H54 (cell line): ENCODE measurements at places on chromosomes 6 and 20.

GRCh38 chr6:28105245-28105639 lies 19.2 kb upstream of the ZSCAN16 start:
- peak; percentile 14 for DNase-seq

GRCh38 chr6:125370343-125370742 lies 68.6 kb upstream of the HDDC2 start:
- DNase-seq: no peak

- no peak for DNase-seq
Observed at GRCh38 chr6:90083891-90084290, 189.6 kb downstream of the GJA10 start.

DNA sequence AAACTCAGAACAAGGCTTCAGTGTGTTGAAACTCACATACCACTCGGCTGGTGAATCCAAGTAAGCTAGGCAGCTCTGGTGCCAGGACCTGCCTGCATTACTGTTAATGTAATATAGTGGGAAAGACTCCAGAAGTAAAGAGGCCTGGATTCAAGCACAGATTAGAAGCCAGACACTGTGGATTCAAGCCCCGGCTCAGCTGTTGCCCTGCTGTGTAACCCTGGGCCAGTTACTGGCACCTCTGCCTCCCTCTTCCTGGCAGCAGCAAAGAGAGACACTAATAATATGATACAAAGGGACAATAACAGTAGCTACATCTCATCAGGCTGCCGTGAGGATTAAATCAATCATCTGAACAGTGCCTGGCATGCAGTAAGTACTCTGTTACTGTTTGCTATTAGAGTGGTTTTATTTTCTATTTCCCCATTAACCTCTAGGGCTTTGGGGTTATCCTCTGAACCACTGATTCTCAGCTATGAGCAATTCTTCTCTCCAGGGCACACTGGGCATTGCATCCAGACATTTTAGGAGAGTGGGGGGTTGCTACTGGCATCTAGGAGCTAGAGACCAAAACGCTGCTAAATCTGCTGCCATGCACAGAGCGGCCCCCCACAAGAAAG lies 92.9 kb downstream of the ZMYND8 start:
- no peak for DNase-seq

DNA sequence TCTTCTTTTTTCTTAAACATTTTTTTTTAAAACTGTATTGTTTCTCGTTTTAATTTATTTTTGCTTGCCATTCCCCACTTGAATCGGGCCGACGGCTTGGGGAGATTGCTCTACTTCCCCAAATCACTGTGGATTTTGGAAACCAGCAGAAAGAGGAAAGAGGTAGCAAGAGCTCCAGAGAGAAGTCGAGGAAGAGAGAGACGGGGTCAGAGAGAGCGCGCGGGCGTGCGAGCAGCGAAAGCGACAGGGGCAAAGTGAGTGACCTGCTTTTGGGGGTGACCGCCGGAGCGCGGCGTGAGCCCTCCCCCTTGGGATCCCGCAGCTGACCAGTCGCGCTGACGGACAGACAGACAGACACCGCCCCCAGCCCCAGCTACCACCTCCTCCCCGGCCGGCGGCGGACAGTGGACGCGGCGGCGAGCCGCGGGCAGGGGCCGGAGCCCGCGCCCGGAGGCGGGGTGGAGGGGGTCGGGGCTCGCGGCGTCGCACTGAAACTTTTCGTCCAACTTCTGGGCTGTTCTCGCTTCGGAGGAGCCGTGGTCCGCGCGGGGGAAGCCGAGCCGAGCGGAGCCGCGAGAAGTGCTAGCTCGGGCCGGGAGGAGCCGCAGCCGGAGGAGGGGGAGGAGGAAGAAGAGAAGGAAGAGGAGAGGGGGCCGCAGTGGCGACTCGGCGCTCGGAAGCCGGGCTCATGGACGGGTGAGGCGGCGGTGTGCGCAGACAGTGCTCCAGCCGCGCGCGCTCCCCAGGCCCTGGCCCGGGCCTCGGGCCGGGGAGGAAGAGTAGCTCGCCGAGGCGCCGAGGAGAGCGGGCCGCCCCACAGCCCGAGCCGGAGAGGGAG lies 580 bp downstream of the VEGFA start:
- peak; percentile 89 for DNase-seq

DNA sequence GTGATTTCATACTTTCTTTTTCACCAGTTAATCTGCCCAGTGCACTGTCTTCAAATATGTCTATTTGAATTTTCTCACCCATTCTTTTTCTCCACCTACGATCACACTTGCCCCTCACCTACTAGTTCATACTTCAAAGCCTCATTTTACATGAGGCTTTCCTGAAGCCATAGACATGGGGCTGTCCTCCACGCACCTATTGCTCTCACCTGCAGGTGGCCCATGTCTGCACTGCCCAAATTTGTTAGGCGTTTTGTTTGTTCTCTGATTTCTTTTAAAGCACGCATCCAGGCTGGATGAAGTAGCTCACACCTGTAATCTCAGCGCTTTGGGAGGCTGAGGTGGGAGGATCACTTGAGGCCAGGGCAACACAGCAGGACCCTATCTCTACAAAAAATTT lies 106.8 kb upstream of the RIPOR2 start:
- DNase-seq: no peak

DNA sequence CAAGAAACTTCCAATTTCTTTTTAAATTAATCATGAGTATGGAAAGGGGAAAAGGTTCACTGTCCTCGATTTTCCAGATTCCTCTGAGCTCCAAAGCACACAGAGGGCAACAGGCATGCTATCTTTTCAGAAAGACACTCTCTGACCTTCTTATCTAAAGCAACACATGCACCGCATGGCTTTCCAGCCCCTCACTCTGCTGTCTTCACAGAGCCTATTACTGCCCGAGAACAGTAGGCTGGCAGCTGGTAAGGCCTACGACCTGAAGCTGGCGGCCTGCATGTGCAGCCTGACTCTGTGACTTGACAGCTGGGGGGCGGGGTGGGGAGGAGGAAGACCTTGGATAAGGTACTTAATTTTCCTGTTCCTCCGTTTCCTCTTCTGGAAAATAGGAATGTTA lies 86.3 kb downstream of the ELOVL4 start:
- no peak for DNase-seq

DNA sequence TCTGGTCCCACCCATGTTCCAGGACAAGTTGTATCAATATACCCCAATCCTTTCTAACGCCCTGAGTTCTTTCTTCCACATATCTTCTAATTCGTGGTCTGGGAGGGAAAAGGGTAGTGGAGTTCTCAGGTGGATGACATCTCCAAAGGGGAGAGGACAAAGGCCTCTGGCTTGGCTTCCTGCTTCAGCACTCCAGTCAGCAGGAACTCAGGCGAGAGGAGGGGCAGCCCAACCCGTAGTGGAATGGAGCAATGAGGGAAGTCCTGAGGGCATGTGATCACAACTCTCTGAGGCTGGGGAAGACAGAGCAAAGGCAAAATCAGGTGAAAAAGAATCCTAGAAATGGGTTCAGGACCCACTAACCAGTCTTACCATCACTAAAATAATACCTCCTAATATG lies 9.6 kb upstream of the NRM start:
- no peak for DNase-seq

GRCh38 chr6:106886922-106887797 lies 87.4 kb downstream of the CD24 start:
- no peak for DNase-seq

DNA sequence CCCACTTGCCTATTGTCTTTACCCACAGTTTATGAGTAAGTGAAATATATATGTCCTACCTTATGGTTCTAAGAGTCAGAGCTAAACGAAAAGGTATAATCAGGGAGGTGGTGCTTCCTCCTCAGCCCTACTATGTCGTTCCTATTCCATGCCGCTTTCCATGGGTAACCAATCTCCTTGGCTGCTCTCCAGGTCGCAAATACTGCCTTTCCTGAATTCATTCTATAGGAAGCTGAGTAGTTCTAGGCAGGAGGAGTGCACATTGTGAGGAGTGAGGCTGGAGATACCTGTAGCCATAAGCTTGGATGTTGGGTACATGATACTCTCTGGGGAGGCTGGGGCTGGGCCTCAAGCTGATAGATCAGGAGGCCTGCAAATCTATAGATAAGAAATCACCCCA lies 5.8 kb downstream of the IL20RA start:
- DNase-seq: no peak

DNA sequence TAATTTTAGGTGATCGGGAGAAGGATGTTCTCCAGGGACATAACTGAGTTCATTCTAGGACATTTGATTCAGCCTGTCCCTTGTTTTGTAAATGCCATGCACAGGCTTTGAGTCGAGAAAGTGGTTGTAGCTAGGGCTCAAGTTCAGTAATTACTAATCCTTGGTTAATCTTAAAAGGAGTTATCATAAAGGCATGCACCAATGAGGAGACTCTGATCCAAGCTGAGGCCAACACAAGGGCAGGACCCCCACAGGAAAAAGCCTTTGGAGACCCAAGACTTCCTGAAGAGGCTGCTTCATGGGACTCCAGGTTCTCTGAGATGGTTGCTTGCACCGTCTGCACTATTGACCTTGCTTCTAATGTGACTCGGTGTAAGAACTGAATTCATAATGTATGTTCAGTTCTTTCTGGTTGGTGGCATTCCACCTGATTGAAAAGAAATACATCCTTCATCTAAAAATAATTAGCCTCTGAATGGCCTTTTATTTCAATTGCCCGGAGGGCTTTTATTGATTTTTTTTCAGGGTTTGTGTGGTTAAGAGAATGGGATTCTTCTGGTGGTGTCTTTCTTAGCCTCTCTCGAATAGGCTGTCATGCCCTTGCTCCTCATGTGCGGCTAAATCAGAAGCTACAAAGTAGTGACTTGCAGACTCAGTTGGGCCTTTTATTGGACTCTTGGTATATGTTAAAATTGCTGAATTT lies 201.7 kb upstream of the PLCB4 start:
- DNase-seq: no peak

- no peak for DNase-seq
Observed at GRCh38 chr6:39923394-39923793, 10.9 kb downstream of the MOCS1 start.

DNA sequence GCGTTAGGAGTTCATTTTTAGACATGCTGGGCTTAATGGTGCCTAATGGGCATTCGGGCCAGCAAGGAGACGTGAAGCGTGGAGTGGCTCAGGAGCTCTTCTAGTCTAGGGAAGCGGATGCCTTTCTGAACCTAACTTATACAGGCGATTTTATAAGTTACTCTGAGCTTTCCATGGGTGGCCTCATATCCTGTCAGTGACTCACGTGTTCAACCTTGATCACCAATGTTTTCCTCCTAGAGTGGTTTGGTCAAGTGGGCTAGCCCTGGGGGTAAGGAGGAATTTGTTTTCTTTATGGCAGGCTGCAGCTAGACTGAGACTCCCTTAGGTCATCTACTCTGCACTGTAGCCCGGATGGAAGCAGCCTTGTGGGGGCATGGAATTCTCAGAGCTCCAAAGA lies 52.1 kb downstream of the PLAGL1 start:
- no peak for DNase-seq

- peak; percentile 63 for DNase-seq
Observed at GRCh38 chr6:43628393-43629103, 516 bp downstream of the GTPBP2 start.

GRCh38 chr6:43243664-43244321 lies 512 bp downstream of the TTBK1 start:
- no peak for DNase-seq

GRCh38 chr20:40495956-40496355 lies 193.1 kb downstream of the MAFB start:
- DNase-seq: no peak

DNA sequence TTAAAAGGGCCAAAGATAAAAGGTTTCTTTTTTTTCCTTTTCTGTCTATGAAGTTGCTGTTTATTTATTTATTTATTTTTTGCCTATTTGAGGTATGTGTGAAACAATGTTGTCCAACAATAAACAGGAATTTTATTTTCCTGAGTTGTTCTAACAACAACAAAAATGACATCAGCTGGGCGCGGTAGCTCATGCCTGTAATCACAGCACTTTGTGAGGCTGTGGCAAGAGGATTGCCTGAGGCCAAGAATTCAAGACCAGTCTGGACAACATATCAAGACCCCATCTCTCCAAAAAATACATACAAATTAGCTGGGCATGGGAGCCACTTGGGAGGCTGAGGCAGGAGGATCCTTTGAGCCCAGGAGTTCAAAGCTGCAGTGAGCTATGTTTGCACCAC lies 44.1 kb downstream of the MGME1 start:
- DNase-seq: no peak

GRCh38 chr6:24403501-24403824 lies 727 bp downstream of the MRS2 start:
- DNase-seq: no peak

- no peak for DNase-seq
Observed at GRCh38 chr6:5292154-5292553, 30.8 kb downstream of the FARS2 start.

DNA sequence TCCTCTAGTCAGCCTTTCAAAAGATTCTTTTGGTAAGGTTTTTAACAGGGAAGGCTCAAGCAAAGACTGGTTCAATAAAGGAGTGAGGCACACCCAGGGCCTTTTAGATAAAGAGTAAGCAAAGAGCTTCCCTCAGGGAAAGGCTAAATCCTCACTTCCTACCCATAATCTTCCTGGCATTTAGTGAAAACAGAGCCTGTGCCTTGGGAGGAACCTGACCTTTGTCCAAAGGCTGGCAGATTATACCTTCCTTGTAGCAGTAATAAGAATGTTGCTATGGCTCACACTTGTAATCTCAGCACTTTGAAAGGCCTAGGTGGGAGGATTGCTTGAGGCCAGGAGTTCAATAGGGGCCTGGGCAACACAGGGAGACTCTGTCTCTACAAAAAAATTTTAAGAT lies 280.1 kb upstream of the PLCB4 start:
- DNase-seq: no peak

GRCh38 chr20:36317675-36318074 lies 11.5 kb downstream of the DLGAP4 start:
- no peak for DNase-seq

GRCh38 chr6:56101141-56101553 lies 146.2 kb downstream of the COL21A1 start:
- peak; percentile 15 for DNase-seq

DNA sequence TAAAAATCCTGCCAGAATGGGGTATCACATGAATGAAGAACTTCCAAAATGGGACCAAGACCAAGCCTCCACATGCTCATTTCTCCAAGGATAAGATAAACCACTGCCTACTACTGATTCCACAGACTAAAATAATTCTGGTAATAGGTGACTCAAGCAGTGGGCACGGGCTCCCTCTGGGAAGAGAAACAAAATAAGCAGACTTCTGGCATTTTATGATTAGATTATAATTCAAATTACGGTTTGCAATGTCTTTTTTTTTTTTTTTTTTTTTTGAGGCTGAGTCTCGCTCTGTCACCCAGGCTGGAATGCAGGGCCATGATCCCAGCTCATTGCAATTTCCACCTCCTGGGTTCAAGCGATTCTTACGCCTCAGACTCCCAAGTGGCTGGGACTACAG lies 16.0 kb downstream of the UQCC1 start:
- peak; percentile 13 for DNase-seq

DNA sequence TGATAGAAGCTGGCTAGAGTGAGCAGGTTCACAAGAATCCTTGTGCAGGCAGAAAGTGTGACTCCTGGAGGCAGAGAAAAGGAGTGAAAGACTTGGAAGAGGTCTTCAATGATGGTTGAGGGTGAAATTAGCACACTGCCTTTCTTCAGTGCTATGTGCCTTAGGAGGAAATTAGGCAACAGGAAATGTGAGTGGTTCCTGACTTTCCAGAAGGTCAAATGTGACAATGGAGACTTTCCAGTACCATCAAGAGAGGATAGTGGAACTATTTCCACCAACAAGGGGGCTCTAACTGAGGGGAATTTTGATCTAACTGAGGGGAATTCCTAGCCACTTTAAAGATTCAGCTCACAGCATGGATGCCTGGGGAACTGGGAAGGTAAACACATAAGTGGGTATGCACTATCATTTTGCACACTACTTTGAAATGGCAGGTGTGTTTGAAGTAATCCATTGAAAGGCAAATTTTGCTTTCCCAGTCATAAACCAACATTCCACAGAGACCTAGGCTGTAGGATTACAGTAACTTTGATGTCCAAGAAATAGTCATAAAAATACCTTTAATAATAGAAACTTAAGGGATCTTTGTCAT lies 90.0 kb downstream of the PERP start:
- DNase-seq: no peak
